Epithelial cell of umbilical artery (primary cell): ENCODE measurements at places on chromosomes 1 and 21. TPM values are rescaled to one million over a fixed set of nuclear protein-coding genes. Genes with fewer than 3 reads are reported as not detected.

FCER1G gene
- not detected in 2 replicates for total RNA-seq

THEM5 gene
- not detected in 2 replicates for total RNA-seq

VHLL gene
- not detected in 2 replicates for total RNA-seq

SRGAP2B gene
- 66.6 and 91.3 TPM in 2 replicates for total RNA-seq

PRDM2 gene
- total RNA-seq = 4.9 and 6.4 TPM in 2 replicates

KCNK2 gene
- total RNA-seq = 0.15 TPM in 1 of 2 replicates, not detected in the other

COL11A1 gene
- 0.65 and 2.3 TPM in 2 replicates for total RNA-seq

GPR25 gene
- total RNA-seq = not detected in 2 replicates

TTC22 gene
- total RNA-seq = not detected in 2 replicates

CGN gene
- under 0.01 and 0.30 TPM in 2 replicates for total RNA-seq

ARHGAP30 gene
- total RNA-seq = not detected in 2 replicates

DYNLT5 gene
- total RNA-seq = 4.2 and 13.4 TPM in 2 replicates

RHD gene
- not detected in 2 replicates for total RNA-seq

CDC42SE1 gene
- 67.6 and 76.9 TPM in 2 replicates for total RNA-seq

ANKRD45 gene
- under 0.01 and 0.46 TPM in 2 replicates for total RNA-seq

PROX1 gene
- 0.15 and 0.32 TPM in 2 replicates for total RNA-seq

RNU1-4 gene
- under 0.01 and 5,836 TPM in 2 replicates for total RNA-seq

TMEM51 gene
- total RNA-seq = 6.5 and 10.9 TPM in 2 replicates

TBX15 gene
- not detected in 2 replicates for total RNA-seq

EFNA1 gene
- 57.0 and 96.1 TPM in 2 replicates for total RNA-seq

IL23R gene
- not detected in 2 replicates for total RNA-seq

LCE3D gene
- not detected in 2 replicates for total RNA-seq

GSTM4 gene
- total RNA-seq = 1.5 and 2.3 TPM in 2 replicates

SLAMF7 gene
- not detected in 2 replicates for total RNA-seq

GUCA2B gene
- not detected in 2 replicates for total RNA-seq

PER3 gene
- 1.3 and 2.3 TPM in 2 replicates for total RNA-seq

DPYD gene
- 40.3 and 68.2 TPM in 2 replicates for total RNA-seq

LCE1D gene
- total RNA-seq = not detected in 2 replicates

GPR52 gene
- 0.32 and 0.61 TPM in 2 replicates for total RNA-seq

HAO2 gene
- total RNA-seq = not detected in 2 replicates

OR11L1 gene
- total RNA-seq = not detected in 2 replicates

NID1 gene
- 47.0 and 61.4 TPM in 2 replicates for total RNA-seq

ATP13A2 gene
- 46.2 and 58.5 TPM in 2 replicates for total RNA-seq

FAM151A gene
- not detected in 2 replicates for total RNA-seq

SMPDL3B gene
- 0.15 and 0.32 TPM in 2 replicates for total RNA-seq

OR2T29 gene
- total RNA-seq = not detected in 2 replicates

EXO1 gene
- total RNA-seq = 13.0 and 22.3 TPM in 2 replicates

UBL4B gene
- not detected in 2 replicates for total RNA-seq

PADI4 gene
- not detected in 2 replicates for total RNA-seq

FMO5 gene
- total RNA-seq = 0.65 and 0.76 TPM in 2 replicates

PLA2G5 gene
- total RNA-seq = 0.32 and 0.46 TPM in 2 replicates

NDUFV3 gene
- total RNA-seq = 40.9 and 56.8 TPM in 2 replicates

TTLL10 gene
- total RNA-seq = not detected in 2 replicates
